GM23248 (cell line): ENCODE measurements at places on chromosomes 5 and 9. TPM values are rescaled to one million over a fixed set of nuclear protein-coding genes. Genes with fewer than 3 reads are reported as not detected.

Gene TRIM41
- total RNA-seq: 17.5 and 18.6 TPM in 2 replicates

GRCh38 chr9:36721846-36722588 lies 149.3 kb downstream of the MELK start:
- no peaks in the 10 kb centered on the region for H3K36me3 ChIP-seq
- peak; percentile 8 for DNase-seq
- no peak overlapping the region for H3K27ac ChIP-seq
- H3K4me3 ChIP-seq: no peak overlapping the region
- H3K27me3 ChIP-seq: peaks cover 35% of the 10 kb centered on the region

- peaks cover 67% of the 10 kb centered on the region for H3K36me3 ChIP-seq
- no peak overlapping the region for H3K4me3 ChIP-seq
- no peak for DNase-seq
- no peaks in the 10 kb centered on the region for H3K27me3 ChIP-seq
Observed at GRCh38 chr9:36078051-36078450, 41.3 kb downstream of the RECK start.

- no peaks in the 10 kb centered on the region for H3K27me3 ChIP-seq
- H3K36me3 ChIP-seq: no peaks in the 10 kb centered on the region
- DNase-seq: no peak
- H3K4me3 ChIP-seq: no peak overlapping the region
Observed at GRCh38 chr5:178529080-178529479, 61.1 kb downstream of the COL23A1 start.

GRCh38 chr9:80836013-80836412 lies 853.3 kb downstream of the TLE1 start:
- H3K27ac ChIP-seq: no peak overlapping the region
- H3K36me3 ChIP-seq: no peaks in the 10 kb centered on the region
- DNase-seq: no peak
- no peaks in the 10 kb centered on the region for H3K4me1 ChIP-seq

DNA sequence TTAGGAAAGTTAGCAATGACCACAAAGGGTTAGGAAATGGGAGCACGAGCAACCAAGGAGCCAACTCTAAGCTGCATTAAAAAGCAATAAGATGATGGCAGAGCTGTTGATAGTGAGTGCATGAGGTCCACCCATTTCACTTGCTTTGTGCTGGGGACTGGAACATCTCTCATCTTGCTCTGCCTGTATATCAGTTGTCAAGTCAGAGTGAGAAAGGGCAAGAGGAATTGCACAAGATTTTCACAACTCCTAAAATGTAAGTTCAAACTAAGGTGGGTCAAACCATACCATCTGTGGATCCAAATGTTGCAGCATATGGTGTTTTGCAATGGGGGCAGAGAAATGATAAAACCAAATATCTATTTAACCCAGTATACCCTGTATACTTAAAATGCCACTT lies 2.8 kb upstream of the ESM1 start:
- H3K36me3 ChIP-seq: no peaks in the 10 kb centered on the region
- no peak overlapping the region for H3K4me3 ChIP-seq
- H3K27me3 ChIP-seq: no peaks in the 10 kb centered on the region
- peaks cover 57% of the 10 kb centered on the region for H3K4me1 ChIP-seq
- H3K27ac ChIP-seq: no peak overlapping the region

- no peak overlapping the region for H3K27ac ChIP-seq
- peaks cover 4% of the 10 kb centered on the region; the same call in 1 of the 2 replicates for H3K4me1 ChIP-seq
- H3K36me3 ChIP-seq: no peaks in the 10 kb centered on the region
- no peak overlapping the region for H3K4me3 ChIP-seq
- DNase-seq: no peak
Observed at GRCh38 chr5:168481330-168481788, 4.9 kb upstream of the RARS1 start.

DNA sequence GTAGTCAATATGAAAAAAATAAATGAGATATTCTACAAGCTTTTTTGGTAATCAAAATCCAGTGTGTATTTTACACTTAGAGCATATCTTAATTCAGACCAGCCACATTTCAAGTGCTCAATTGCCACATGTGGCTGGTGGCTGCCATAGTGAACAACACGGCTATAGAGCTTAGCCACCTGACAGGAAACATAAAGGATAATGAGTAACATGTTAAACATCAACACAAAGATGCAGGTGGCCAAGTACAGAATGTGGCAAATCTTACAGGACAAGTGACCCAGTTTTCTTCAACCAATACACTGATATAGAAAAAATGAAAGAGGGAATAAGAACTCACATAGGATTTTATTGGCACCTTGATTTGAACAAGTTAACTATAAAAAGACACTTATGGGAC lies 61.4 kb downstream of the KIF24 start:
- H3K27me3 ChIP-seq: no peaks in the 10 kb centered on the region
- H3K4me3 ChIP-seq: no peak overlapping the region
- no peaks in the 10 kb centered on the region for H3K4me1 ChIP-seq

- no peaks in the 10 kb centered on the region for H3K36me3 ChIP-seq
- no peak for DNase-seq
- H3K4me3 ChIP-seq: no peak overlapping the region
- H3K27ac ChIP-seq: no peak overlapping the region
Observed at GRCh38 chr9:103068753-103069152, 73.6 kb downstream of the CYLC2 start.

- DNase-seq: peak; percentile 96
- no peaks in the 10 kb centered on the region for H3K27me3 ChIP-seq
- no peaks in the 10 kb centered on the region for H3K36me3 ChIP-seq
- H3K4me3 ChIP-seq: peak overlapping the region; percentile 98
- peak overlapping the region; percentile 99 for H3K27ac ChIP-seq
- peaks cover 81% of the 10 kb centered on the region for H3K4me1 ChIP-seq
Observed at GRCh38 chr9:33161011-33161588, 6.0 kb downstream of the B4GALT1 start.

DNA sequence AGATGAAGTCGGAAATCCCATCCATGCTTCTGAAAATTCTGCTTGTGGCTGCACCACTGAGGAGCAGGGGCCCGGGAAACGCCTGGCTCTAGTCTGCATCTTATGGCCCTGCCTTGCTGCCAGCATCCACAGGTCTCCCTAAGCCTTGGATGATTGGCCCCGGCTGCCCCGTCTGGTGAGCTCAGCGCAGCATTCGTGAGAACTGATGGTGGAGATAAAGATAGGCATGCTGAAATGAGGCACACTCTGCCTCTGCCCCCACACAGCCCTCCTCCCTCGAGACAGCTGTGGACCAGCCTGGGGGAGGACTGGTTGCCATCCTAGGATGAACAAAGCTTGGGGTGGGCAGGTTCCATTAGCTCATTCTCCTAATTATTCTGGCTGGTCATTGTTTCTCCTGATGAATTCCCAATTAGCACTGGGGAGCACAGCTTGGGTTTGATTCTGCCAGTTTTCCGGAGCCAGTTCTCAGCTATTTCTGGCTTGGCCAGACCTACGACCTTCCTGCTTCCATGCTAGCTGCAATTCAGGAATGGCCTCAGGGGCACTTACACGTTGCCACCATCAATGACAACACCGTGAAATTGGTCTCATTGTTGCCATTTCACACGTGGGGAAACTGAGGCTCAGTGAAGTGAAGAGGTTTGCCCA lies 62.8 kb upstream of the CPEB4 start:
- DNase-seq: peak; percentile 54
- no peak overlapping the region for H3K4me3 ChIP-seq
- no peak overlapping the region for H3K27ac ChIP-seq
- H3K36me3 ChIP-seq: no peaks in the 10 kb centered on the region

- no peaks in the 10 kb centered on the region for H3K4me1 ChIP-seq
- no peaks in the 10 kb centered on the region for H3K36me3 ChIP-seq
- DNase-seq: peak; percentile 19
- H3K4me3 ChIP-seq: no peak overlapping the region
Observed at GRCh38 chr9:4197548-4197947, 102.3 kb downstream of the GLIS3 start.

DNA sequence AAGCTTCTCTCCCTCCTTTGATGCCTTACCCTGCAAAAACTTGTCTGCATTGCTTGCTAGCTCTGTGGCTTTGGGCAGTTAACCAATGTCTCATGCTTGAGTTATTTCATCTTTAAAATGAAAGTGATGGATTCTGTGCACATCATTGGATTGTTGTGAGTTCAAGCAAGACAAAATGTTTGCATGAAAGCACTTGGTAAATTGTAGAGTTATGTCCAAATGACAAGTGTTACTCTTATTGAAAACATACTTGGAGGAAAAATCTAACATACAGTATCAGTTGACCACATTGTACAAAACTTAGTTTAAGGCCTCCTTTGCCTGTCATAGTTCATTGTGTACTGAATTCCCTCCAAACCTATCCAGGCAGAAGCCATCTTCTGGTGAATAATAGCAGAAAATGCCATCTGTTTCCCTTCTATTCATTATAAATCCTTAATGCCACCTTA lies 30.0 kb downstream of the TGFBR1 start:
- peaks cover 50% of the 10 kb centered on the region for H3K36me3 ChIP-seq
- peaks cover 25% of the 10 kb centered on the region for H3K4me1 ChIP-seq
- H3K27me3 ChIP-seq: no peaks in the 10 kb centered on the region
- no peak overlapping the region for H3K4me3 ChIP-seq
- peak; percentile 77 for DNase-seq
- H3K27ac ChIP-seq: peak overlapping the region; percentile 17

DNA sequence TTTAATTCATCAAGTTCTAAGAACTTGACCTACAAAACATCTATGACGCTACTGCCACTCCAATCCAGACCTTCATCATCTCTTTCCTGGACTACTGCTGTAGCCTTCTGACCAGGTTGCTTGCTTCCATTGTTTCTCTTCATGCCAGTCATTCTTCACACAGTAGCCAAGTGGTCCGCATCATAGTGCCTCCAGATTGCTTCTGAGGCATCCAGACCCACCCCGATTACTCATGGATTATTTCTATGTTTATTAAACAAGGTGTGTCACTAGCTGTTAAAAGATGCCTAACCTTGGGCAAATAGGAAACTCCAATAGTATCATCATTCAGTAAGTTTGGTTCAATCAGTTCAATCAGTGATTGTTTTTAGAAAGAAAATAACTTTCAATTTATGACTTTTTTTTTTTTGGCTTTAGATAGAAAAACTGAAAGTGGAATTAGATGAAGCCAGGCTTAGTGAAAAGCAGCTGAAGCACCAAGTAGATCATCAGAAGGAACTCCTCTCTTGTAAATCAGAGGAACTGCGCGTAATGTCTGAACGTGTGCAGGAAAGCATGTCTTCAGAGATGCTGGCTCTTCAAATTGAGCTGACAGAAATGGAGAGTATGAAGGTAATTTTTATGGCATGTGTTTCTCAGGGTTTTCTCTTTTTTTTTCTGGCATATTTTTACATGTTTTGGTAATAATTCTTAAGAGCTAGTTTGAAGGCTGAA lies 9.5 kb downstream of the SPDL1 start:
- H3K27ac ChIP-seq: peak overlapping the region; percentile 10
- no peak overlapping the region for H3K4me3 ChIP-seq
- peaks cover 97% of the 10 kb centered on the region for H3K36me3 ChIP-seq
- peaks cover 76% of the 10 kb centered on the region for H3K4me1 ChIP-seq
- no peaks in the 10 kb centered on the region for H3K27me3 ChIP-seq

GRCh38 chr5:177085985-177086653 lies 596 bp upstream of the FGFR4 start:
- no peaks in the 10 kb centered on the region for H3K4me1 ChIP-seq
- no peaks in the 10 kb centered on the region for H3K36me3 ChIP-seq
- no peak for DNase-seq
- H3K27me3 ChIP-seq: peaks cover 15% of the 10 kb centered on the region
- no peak overlapping the region for H3K27ac ChIP-seq

- no peak overlapping the region for H3K4me3 ChIP-seq
- no peak for DNase-seq
- no peaks in the 10 kb centered on the region for H3K27me3 ChIP-seq
- H3K4me1 ChIP-seq: no peaks in the 10 kb centered on the region
- H3K36me3 ChIP-seq: no peaks in the 10 kb centered on the region
- no peak overlapping the region for H3K27ac ChIP-seq
Observed at GRCh38 chr5:14521748-14522147, 59.8 kb upstream of the OTULINL start.

DNA sequence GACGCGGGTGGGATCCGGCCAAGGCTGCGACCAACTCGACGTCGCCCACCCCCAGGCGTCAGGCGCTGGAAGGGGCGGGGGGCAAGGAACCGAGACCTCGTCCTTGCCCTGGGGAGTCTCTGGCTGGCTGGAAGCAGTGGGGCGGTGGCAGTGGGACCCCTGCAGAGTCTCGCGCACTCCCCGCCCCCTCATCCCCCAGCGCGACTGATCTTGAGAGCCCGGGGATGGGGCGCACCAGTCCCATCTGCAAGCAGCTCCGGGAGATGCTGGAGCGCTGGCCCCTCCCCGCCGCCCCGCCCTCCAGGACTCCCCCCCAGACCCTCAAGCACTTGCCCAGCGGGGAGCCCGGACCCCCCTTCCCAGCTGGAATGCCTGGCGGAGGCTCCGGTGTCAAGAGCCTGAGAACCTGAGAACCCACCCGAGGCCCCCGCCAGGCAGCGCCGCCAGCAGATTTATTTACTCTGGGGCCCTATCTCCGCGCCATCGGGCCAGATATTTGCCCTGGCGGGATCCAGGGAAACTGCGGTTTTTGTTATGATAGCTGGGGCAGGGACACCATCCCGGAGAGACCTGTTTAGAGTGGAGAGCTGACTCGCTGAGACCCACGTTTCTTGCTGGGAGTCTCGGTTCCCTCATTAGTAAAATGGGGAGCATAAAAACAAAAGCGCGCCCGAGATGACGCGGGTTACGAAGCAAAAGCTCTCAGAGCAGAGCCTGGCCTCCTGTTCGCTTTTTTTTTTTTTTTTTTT lies 1.2 kb downstream of the PRRT1B start:
- H3K4me1 ChIP-seq: no peaks in the 10 kb centered on the region
- no peaks in the 10 kb centered on the region for H3K36me3 ChIP-seq
- H3K27me3 ChIP-seq: peaks cover 44% of the 10 kb centered on the region
- H3K27ac ChIP-seq: no peak overlapping the region
- H3K4me3 ChIP-seq: peak overlapping the region; percentile 50
- DNase-seq: peak; percentile 41

DNA sequence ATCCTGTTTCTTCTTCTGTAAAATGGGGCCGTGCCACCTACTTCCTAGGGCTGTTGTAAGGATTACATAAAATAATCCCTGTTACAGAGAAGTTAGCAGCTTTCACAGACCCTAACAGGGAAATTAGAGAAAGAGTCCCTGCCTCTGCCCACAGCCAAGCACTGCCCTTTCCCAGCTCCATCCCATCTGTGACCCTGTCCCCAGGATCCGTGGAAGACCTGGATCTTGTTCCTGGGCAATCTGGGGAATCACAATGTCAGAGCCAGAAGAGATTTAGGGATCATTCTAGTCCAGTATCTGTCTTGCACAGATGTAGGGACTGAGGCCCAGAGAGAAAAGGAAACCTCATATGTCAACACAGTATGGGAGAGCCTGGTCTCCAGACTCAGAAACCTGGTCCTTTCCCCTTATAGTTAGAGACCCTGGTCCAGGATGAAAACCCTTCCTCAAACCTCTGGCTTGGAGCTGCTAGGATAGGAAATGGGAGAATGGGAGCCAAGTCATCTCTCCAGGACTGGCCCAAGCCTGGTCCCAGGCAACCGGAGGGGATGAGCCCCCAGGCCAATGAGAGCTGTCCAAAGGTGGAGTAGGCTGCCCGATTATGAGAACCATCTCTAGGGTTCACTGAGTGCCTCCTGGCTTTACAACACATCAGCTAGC lies 12.5 kb downstream of the LHX6 start:
- peaks cover 7% of the 10 kb centered on the region; the same call in 1 of the 2 replicates for H3K4me1 ChIP-seq
- H3K36me3 ChIP-seq: no peaks in the 10 kb centered on the region
- H3K27ac ChIP-seq: no peak overlapping the region
- peaks cover 88% of the 10 kb centered on the region for H3K27me3 ChIP-seq
- DNase-seq: no peak
